Natural killer cell (primary cell): ENCODE measurements at places on chromosomes 11 and 22. TPM values are rescaled to one million over a fixed set of nuclear protein-coding genes. Genes with fewer than 3 reads are reported as not detected.

- no peak overlapping the region for H3K4me3 ChIP-seq
- H3K27ac ChIP-seq: no peak overlapping the region
- peaks cover 2% of the 10 kb centered on the region for H3K4me1 ChIP-seq
- H3K27me3 ChIP-seq: no peaks in the 10 kb centered on the region
Measured at GRCh38 chr11:94175535-94175934, 46.9 kb downstream of the PANX1 start.

The AIFM3 gene
- 2.3 TPM for total RNA-seq

The DGCR6L gene
- total RNA-seq: 34.3 TPM

DNA sequence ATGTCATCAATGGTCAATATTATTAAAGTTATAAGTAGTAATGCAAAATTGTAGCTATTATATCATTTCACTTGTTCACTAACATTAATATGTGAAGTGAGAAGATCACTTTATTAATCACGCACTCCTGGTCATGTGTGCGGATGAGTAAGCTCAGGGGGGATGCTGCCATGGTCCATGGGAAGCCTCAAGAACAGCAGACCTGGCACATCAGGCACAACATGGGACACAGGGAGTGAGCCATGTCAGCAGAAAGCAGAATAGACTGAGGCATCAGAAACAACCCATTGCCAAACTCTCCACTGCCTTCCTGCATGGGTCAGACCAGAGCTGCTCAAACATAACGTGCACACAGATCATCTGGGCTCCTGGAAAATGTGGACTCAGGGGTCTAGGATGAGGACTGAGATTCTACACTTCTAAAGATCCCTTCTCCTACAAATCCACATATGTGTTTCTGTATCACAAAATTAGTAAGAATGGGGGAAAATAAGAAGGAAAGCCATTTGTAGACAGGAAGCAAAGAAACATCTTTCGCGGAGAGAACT, 63.8 kb upstream of the VPREB1 start:
- H3K27ac ChIP-seq: no peak overlapping the region
- DNase-seq: no peak
- H3K4me1 ChIP-seq: no peaks in the 10 kb centered on the region
- no peaks in the 10 kb centered on the region for H3K36me3 ChIP-seq

GRCh38 chr11:75532200-75533048, 6.7 kb upstream of the GDPD5 start:
- peak; percentile 90 for DNase-seq
- peaks cover 39% of the 10 kb centered on the region for H3K4me1 ChIP-seq
- H3K4me3 ChIP-seq: no peak overlapping the region
- no peaks in the 10 kb centered on the region for H3K27me3 ChIP-seq
- H3K36me3 ChIP-seq: no peaks in the 10 kb centered on the region

The OR4D5 gene
- total RNA-seq: not detected

The TMPRSS5 gene
- 2.2 TPM for total RNA-seq

DNA sequence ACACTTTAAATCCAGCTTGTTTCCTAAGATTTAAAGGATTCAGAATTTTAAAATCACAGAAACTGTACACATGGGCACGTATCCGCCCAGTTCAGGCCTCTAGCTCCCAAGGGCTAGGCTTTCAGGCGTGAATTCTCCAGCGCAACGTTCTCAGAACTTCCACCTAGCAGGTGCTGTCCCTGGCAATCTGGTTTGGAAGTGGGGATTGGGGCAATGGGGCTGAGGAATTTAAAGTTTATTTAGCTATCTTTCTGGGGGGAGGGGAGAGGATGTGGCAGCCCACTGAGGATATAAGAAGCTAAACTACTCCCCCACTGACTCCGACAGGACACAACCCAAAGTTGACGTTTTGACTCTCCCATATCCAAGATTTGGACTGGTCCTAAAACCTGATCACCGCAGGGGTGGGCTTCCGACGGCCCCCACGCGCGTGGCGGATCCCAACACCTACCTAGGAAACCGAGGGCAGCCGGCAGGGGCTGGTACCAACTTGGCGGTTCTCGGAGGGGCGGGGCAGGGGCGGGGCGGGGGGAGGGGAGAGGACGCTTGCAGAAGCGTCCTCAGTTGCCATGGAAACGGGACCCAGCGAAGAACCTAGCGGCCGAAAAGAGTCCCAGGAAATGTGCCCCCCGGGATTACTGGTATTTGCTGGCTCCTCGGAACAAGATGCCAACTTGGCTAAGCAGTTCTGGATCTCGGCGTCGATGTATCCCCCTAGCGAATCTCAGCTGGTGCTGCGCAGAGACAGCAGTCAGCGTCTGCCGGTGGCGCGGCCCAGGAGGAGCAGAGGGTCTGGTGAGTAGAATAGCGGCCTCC, at the start of gene HOATZ:
Gene HOATZ (plus strand): TSS at position 563 of the 816 bp plus-strand sequence. CDS start 7 bp downstream, at position 570.
- peaks cover 33% of the 10 kb centered on the region for H3K27me3 ChIP-seq
- H3K4me1 ChIP-seq: peaks cover 17% of the 10 kb centered on the region
- H3K36me3 ChIP-seq: no peaks in the 10 kb centered on the region
- no peak for DNase-seq
- no peak within 1 kb of the TSS for H3K4me3 ChIP-seq
- no peak within 1 kb of the TSS for H3K27ac ChIP-seq

The GLYATL2 gene
- total RNA-seq: not detected

DNA sequence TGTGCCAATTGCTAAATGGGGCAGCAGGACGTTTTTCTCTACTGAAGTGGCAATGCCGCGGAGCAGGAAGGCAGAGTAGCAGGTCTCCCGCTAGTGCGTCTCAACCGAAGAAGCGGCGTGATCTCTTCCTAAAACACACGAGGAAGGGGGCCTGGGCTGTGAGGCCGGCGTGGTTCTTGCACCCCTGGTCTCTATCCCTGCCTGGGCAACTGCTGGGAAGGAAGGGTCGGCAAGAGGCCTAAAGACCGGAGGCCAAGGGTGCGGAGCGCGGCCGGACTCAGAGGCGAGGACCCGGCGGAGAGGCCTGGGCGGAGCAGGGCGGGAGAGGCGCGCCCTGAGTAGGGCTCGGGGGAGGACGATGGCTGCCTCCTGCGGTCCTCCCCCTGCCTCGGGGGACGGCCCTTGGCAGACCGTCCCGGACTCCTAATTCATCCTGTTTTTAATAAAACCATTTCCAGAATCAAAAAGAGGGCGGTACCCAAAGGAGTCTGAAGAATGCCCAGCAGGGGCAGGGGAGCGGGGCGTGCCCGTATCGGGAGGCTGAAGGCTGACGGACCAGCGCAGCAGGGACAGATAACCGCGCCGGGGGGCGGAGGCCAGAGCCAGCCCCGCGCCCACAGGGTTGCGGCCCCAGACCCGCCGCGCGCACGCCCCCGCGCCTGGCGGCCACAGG, 572 bp upstream of the APLP2 start:
- no peaks in the 10 kb centered on the region for H3K36me3 ChIP-seq
- peak overlapping the region; percentile 77 for H3K27ac ChIP-seq
- H3K4me3 ChIP-seq: peak overlapping the region; percentile 82
- H3K27me3 ChIP-seq: no peaks in the 10 kb centered on the region

DNA sequence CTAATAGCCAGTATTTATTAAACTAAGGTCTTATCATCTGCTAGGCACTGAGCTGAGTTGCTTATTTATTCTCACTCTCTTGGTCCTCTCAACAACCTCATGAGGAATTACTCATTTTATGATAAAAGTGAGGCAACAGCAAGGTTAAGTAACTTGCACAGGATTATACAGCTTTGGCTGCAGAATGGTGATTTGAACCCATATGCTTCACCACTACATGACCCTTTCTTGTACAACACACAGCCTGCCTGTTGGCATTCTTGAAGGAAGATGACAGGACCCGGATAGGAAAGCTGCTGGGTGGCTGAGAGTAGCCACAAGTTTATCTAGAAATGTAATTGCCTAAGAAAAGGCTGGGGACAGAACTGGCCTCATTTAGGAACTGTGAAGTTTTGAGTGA, 5.3 kb upstream of the PARVA start:
- peaks cover 3% of the 10 kb centered on the region for H3K4me1 ChIP-seq
- no peak for DNase-seq
- H3K36me3 ChIP-seq: no peaks in the 10 kb centered on the region

DNA sequence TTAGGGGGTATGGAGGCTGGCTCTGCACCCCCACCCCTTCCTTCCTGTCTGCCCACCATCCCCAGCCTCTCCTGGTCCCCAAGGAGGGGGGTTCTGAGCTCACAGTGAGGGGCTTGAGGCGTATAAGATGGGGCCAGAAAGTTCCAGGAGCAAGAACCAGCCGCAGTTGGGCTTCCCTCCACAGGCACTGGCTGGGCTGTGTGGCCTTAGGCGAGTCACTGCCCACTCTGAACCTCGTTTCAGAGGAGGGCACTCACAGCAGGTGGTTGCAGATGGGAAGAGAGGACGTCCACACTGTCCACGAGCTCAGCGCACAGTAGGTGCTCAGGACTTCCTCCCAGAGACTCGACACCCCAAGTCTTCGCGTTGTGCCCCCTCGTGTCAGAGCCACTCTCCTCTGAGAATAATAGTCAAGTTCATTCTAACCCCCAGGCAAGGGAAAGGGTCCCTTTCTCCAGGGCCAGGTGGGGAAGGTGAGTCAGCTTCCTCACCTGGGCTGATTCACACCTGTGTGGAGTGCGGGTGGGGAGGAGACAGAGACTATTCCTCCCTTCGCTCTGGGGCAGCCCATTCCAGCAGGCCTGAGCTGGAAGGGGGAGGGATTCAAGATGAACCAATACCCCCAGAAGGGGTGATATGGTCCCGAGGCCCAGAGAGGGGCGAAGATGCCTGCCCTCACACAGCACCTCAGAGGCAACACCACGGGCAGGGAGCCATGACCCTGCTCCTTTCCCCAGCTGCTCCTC, 29.3 kb downstream of the RPL3 start:
- H3K27me3 ChIP-seq: no peaks in the 10 kb centered on the region
- no peak overlapping the region for H3K4me3 ChIP-seq
- no peaks in the 10 kb centered on the region for H3K36me3 ChIP-seq
- H3K27ac ChIP-seq: no peak overlapping the region
- DNase-seq: no peak
- peaks cover 28% of the 10 kb centered on the region for H3K4me1 ChIP-seq

- no peak for DNase-seq
- H3K36me3 ChIP-seq: no peaks in the 10 kb centered on the region
- no peak overlapping the region for H3K27ac ChIP-seq
- H3K4me1 ChIP-seq: no peaks in the 10 kb centered on the region
- no peak overlapping the region for H3K4me3 ChIP-seq
Measured at GRCh38 chr11:45411228-45411946, 125.2 kb upstream of the SYT13 start.

DNA sequence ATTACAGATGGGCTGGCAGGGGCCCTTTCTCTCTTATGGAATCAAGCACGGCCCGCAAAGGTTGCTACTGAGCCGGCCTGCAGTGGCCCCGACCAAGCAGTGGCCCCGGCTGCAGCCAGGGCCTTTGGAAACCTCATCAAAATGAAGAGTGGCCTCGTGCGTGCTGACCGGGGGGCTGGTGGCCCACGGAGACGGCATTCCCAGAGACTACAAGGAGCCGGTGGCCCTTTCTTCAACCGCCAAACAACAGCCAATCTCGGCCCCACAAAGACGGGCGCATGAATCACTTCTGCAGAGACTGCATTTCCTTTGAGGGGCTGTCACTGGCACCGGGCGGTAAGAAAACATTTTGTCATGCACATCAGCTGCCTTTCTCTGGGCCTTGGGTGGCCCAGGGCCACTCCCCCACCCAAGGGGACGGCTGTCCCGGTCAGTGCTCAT, 43.1 kb upstream of the FGF3 start:
- DNase-seq: no peak
- H3K27ac ChIP-seq: no peak overlapping the region
- H3K4me3 ChIP-seq: no peak overlapping the region
- H3K4me1 ChIP-seq: no peaks in the 10 kb centered on the region

The FGF19 gene
- not detected for total RNA-seq

DNA sequence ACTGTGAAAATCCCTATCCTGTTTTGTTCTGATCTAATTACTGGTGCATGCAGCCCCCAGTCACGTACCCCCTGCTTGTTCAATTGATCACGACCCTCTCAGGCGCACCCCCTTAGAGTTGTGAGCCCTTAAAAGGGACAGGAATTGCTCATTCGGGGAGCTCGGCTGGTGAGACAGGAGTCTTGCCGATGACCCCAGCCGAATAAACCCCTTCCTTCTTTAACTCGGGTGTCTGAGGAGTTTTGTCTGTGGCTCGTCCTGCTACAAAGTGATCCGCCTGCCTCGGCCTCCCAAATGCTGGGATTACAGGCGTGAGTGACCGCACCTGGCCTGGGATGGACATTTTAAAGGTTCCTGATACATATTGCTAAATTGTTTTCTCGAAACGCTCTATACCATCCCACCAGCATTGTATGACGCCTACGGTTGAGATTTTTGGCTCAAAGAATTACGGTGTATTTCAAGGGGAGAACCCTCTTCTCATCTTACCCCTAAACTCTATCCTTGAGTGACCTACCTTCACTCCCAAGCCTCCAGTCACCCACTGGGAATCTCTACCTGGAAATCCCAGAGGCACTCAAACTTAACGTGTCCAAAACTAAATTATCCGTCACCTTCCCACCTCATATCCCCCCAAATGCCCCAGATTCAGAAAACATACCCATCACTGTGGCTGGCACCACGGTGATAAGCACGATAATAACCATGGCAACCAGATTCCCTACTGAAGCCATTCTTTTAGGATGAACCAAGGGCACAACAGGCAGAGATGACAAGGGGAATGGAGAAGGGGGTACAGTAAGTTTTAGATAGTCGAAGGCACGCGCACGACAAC, 789 bp upstream of the POLA2 start:
- H3K4me3 ChIP-seq: peak overlapping the region; percentile 62
- H3K27ac ChIP-seq: peak overlapping the region; percentile 80
- no peaks in the 10 kb centered on the region for H3K36me3 ChIP-seq
- H3K4me1 ChIP-seq: peaks cover 22% of the 10 kb centered on the region
- no peak for DNase-seq
- no peaks in the 10 kb centered on the region for H3K27me3 ChIP-seq

GRCh38 chr11:46330563-46331281, 16.5 kb upstream of the DGKZ start:
- H3K27me3 ChIP-seq: peaks cover 20% of the 10 kb centered on the region
- DNase-seq: no peak
- no peak overlapping the region for H3K4me3 ChIP-seq

DNA sequence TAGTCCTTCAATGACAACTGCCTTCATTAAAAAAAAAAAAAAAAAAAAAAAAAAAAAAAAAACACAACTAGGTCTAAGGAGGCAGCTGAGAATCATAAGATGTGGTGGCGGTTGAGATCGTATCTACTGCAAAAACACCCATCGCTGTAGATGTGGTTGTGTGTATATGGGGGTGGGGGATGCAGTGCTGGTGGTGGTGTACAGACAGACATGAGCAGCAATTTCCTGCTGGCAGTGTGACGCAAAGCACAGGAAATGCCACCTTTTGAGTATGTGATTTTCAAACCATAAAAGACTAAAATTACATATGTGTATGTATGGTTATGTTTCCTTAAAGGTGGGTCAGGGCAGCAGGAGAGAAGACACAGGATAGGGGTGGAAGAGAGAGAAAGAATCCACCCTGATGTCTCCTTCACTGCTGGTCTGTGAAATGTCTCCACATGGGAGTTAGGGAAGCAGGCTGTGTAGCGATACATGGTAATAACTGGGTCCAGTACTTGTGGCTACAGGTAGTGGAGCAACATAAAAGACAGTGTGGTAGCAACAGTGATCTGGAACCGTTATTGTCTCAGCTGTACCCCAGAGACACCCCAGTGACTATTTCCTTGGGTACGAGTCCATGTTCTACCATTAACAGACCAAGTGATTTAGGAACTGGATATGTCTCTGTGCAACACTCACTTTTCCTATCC, 57.9 kb downstream of the SYTL2 start:
- peaks cover 2% of the 10 kb centered on the region for H3K36me3 ChIP-seq
- H3K4me3 ChIP-seq: no peak overlapping the region
- H3K27ac ChIP-seq: peak overlapping the region; percentile 96
- peak; percentile 98 for DNase-seq
- no peaks in the 10 kb centered on the region for H3K27me3 ChIP-seq

The RPL27A gene
- 672 TPM for total RNA-seq
